ENCODE measurements at places on chromosomes 13 and 19.

GRCh38 chr13:38944219-38944618 is 46.4 kb downstream of the STOML3 start:
- DNase-seq, result no peak

DNA sequence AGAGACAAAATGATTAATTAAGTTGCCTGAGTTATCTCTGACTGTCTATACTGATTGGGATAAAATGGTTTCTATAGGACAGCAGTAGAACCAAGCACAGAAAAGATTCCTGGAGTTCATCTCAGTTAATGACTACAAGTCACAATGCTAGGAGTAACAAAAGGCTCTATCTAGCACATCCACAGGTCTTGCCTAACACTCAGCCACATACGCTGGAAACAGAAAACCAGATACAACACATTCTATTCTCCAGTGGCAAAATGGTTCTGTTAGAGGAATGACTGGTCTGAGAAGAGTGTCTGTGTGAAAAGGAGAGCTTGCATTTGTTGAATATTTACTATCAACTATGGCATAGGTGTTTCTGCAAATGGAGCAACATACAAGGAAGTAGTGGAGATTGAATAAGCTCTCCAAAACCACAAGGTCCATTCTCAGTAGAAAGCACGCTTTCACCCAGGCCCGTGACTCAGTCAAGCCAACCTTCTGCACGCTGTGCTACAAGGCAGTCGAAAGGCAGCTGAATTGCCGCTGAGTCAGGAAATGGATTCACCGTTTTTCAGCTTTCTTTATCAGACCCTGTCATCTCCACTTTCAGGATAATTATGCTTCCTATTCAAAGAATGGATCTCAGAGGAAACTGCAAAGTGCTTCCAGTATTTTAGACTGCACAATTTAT is 761.5 kb downstream of the EFNB2 start:
- DNase-seq, result peak; percentile 48

DNA sequence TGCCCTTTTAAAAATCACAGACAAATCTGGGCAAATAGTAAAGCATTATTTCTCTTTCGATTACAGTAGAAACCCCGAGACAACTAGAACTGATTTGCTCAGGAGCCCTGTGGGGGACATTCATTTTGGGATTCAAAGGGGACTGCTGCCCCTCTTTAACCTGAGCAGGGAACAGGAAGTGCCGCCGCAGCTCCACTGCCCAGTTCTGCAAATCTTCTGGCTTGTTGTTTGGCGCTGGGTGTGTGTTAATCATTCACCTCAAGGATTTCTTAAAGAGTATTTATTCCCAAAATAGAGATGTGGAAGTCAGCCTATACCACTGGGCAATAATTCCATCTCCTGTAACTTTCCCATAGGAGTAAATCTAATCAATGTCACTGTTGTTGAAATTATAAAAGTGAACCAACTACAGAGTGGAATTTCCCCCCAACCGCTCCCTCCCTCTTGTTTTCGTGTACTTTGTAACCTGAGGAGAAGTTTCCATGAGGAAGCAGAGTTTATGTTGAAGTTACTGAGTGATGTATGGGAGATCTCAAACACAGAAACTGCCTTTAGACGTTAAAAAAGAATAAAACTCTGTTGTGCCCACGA is 515.8 kb downstream of the KLF12 start:
- DNase-seq, result no peak

GRCh38 chr13:23667750-23668149 is 97.5 kb downstream of the TNFRSF19 start:
- DNase-seq, result no peak

GRCh38 chr13:30681843-30682242 is 53.5 kb upstream of the ALOX5AP start:
- no peak for DNase-seq

- DNase-seq, result peak; percentile 45
Measured at GRCh38 chr13:84077271-84077670, 195.0 kb upstream of the SLITRK1 start.

DNA sequence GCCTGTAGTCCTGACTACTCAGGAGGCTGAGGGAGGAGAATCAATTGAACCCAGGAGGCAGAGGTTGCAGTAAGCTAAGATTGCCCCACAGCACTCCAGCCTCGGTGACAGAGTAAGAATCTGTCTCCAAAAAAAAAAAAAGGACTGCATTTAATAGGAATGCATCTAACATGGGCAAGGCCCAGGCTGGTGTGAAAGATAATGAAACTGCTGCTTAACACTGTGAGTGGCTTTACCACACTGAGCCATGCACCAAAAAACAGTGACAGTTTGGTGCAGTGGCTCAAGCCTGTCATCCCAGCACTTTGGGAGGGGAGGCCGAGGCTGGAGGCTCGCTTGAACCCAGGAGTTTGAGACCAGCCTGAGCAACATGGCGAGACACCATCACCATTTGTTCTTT is 8.6 kb downstream of the GTF2F1 start:
- DNase-seq, result no peak

GRCh38 chr13:91351980-91352379 is 4.5 kb downstream of the MIR17HG start:
- no peak for DNase-seq

- no peak for DNase-seq
Measured at GRCh38 chr13:51988988-51989618, 22.1 kb downstream of the ATP7B start.

GRCh38 chr13:73571376-73571775 is 512.6 kb downstream of the KLF5 start:
- DNase-seq, result no peak

DNA sequence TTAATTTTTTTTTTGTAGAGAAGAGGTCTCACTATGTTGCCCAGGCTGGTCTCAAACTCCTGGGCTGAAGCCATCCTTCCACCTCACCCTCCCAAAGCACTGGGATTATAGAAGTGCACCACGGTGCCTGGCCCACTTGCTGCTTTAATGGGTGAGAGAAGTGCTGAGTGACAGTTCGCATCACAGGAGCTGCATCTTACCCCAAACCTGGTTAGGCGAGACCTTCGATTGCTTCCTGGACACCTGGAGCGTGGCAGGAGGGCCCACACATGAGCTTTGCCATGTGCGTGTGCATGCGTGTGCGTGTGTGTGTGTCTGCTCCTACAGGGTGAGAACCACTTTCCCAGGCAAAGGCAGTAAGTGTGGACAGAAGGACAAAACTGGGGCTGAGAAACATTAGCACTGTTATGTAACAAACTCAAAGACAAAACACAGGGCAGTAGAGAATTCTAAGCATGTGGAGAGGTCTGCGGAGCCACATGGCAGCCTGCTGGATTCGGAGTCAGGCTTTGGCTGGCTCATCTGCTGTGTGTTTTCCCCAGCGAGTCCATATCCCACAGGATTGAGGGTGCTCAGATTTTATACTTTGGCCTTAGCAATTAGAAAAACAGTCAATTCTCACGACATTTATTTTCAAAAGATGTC is 11.7 kb upstream of the MTIF3 start:
- no peak for DNase-seq

DNA sequence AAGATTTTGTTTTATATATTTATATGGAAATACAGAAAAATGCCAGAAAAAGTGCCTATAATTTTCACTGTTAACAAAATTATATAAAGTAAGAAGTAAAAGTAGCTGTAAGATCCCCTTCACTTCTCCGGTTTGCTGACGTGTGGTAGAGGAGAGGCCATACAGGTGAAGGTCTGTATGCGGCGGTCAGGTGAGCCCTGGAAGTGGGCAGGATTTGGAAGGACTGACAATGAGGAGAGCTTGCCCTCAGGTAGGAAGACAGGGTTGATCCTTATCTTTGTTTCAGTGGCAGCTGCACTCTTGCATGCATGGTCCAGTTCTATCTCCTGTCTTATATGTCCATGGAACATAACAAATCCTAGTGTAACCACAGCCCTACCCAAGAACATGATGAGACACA is 16.9 kb upstream of the TFDP1 start:
- DNase-seq, result no peak

DNA sequence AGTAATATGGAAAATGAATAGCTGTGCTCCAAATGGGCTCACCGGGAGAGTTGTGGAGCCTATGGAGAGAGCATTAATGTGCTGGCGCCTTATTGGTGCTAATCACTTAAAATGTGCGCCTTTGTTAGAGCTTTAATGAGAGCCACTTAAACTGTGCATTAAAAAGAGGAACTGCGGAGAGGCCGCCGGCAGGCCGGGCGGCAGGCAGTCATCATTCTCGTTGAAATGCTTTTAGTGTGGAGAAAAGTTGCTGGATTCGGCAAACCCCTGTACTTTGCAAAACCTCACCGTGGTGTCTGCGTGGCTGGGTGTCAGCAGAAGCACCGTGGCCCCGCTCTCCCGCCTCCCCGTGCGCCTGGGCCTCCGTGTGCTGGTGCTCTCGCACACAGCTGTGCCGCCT is 105.5 kb downstream of the KDM4B start:
- no peak for DNase-seq

- DNase-seq, result peak; percentile 78
Measured at GRCh38 chr19:46426506-46427162, 2.1 kb downstream of the PNMA8C start.

DNA sequence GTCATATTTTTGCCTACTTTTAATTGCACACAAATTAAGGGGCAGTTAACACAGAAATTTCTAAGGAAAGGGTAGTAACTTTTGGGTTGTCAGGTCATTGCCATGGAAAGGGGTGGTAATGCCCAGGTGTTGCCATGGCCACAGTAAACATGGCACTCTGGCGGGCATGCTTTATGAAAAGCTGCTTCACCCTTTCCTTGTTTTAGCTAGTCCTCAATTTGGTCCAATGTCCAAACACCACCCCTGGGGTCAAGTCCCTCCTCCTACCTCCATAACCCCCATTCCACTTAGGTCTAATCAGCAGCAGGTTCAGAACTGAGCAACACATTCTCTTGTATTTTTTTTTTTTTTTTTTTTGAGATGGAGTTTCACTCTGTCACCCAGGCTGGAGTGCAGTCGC is 6.6 kb downstream of the FFAR2 start:
- no peak for DNase-seq

DNA sequence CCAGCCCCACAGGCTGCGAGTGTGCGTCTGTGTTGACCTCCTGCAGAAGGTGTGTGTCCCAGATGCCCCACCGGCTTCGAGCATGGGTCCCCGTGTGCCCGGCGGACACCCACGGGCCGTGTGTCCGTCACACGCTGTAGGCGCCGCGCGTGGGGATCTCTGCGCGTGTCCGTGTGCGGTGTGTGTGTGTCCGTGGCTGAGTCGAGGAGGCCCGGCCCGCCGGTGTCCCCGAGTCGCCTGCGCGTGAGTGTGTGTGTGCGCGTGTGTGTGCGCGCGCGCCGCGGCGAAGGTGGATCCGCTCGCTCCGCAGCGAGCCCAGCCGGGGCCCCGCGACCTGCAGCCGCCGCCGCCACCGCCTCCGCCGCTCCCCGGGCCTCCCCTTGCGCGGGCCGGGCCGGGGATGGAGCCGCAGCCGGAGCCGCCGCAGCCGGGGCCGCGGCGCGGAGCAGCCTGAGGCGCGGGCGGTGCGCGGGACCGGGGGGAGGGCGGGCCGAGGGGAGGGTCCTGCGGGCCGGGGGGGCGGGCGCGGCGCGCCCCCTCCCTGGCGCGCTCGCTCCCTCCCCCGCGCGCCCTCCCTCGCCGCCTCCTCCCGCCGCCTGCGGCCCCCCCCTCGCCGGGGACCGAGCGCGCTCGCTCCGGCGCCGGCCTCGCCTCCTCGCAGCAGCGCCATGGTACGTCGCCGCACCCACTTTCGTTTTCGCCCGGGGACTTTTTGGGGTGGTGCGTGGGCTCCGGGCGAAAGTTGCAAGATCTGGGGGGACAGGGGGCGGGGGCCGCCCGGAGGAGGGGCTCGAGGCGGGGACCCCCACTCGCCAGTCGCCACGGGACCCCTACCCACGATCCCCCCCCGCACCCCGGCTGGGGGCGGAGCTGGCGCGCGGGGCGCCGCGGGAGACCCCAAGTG is 7.1 kb upstream of the NFIC start:
- peak; percentile 63 for DNase-seq

- DNase-seq, result no peak
Measured at GRCh38 chr13:25860265-25860664, 191.6 kb downstream of the SHISA2 start.

DNA sequence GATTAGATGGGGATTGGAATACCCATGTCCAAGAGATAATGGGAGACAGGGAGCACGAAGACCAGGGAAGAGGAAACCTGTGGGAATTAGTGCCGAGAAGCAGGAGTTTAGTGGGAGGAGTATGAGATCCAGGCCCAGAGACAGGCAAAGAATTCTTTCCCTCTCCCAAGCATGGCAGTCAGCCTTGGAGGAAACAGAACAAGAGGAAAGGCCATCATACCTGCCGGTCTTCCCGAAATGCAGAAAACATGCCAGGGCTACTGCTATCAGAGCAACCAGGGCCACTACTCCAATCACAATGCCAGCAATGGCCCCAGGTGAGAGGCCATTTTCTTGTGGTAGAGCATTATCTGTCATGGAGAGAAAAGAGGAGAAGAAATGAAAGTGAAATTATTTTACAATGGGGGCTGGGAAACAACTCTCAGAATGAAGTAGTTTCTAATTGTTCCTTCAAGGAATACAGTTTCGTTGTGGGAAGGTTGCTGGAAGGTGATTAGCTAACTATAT is 16.1 kb downstream of the CEACAM1 start:
- DNase-seq, result no peak

DNA sequence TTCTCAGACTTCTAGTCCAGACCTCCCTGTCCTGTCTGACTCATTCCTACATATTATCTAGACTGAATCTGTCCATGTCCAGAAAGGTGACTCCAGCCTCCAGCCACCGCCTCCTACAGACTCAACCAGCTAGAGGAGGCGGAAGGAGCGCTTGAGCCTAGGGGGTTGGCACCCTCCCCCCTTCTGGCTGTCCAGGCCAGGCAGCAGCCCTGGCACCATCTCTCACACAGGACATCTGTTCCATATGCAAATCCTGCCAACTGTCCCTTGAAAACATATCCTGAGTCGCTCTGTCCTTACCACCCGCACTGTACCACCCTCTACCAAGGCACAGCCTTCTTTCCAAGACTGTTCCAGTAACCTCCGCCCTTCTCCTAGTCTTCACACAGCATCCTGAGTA is 150.7 kb upstream of the WASF3 start:
- DNase-seq, result no peak

GRCh38 chr19:5473646-5474045 is 18.4 kb downstream of the ZNRF4 start:
- DNase-seq, result no peak

- DNase-seq, result peak; percentile 63
Measured at GRCh38 chr13:91369441-91369831, 21.9 kb downstream of the MIR17HG start.

DNA sequence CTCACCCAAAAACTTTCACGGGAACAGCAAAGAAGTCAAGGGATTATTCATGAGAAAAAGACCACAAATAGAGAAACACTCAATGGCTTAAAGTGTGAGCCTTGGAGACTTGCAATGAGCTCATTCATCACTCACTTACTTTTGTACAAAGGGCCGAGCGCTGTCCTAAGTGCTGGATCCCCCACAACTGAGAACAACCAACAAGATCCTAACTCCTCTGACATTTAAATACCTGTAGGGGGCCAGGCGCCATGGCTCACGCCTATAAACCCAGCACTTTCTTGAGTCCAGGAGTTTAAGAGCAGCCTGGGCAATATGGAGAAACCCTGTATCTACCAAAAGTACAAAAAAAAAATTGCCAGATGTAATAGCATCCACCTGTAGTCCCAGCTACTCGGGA is 29.4 kb upstream of the ZNF507 start:
- DNase-seq, result no peak

- DNase-seq, result no peak
Measured at GRCh38 chr19:47097396-47098201, 16.0 kb downstream of the ZC3H4 start.

GRCh38 chr13:72652681-72653080 is 74.7 kb downstream of the MZT1 start:
- peak; percentile 44 for DNase-seq
